ENCODE measurements at places on chromosomes 5 and 9.

GRCh38 chr5:134515801-134516200 is 9.7 kb upstream of the JADE2 start:
- no peak for DNase-seq

GRCh38 chr9:116580853-116581252 is 106.3 kb upstream of the TRIM32 start:
- DNase-seq, result no peak

DNA sequence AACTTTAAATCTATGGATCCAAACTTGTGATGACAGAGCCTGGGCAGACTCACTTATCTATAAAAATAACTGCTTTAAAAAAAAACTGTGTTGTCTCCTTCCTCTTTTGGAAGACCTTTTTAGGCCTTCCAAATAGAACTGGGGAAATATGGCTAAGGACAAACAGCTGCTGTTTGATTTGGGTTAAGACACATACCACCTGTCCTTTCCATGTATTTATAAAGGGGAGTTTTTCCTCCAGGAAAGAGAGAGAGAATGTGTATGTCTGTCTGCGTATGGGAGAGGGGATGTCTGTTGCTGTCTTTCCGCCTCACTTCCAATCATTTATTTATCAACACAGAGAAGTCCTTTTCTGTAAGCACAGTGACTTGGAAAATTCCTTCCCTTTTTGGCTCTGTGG is 2.8 kb downstream of the ARHGEF37 start:
- DNase-seq, result no peak

DNA sequence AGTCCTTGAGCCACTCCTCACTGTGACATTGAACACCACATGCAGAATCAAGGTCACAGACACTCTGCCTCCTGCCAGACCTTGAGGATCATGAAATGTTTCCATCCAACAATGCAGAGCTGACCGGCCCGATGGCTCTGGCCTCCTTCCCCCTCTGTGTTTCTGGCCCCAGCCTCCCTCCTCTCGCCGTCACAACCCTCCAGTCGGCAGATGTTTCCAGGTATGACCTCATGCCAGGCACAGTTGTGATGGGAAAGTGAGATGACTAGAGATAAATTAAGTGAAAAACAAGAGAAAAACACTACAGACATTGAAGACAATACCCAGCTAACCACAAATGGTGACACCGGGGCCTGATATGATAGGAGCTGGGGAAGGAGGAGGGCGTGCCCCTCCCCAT is 9.8 kb downstream of the NTNG2 start:
- DNase-seq, result no peak

DNA sequence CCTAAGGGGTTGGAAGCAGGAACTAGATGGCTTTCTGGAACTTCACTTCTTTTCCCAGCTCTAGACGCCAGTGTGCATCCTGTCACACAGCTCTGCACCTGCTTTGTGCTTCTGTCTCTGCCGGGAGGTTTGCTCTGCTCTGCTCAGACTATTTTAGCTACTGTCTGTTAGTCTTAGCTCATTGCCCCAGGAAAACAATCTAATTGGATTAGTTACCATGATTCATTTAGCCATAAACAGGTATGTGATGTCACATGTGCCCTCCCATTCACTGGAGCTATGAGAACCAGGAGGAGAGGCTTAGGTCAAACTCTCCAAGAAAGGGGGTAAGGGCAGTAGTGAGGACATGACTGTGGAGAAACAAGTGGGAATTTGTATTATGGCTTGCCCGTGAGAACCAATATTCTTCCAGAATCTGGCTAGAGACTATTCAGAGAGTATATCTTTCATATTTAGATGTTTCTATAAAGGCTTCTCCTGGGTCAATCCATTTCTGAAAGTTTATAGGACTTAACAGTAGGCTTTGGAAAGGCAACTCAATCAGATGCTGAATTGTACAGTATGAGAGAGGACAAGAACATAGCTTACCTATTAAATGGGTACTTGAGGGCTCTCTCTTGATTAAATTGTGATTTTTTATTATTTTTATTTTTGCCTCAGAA is 22.4 kb upstream of the NREP start:
- no peak for DNase-seq

GRCh38 chr9:124855944-124856765 is 2.9 kb downstream of the WDR38 start:
- peak; percentile 75 for DNase-seq

- peak; percentile 47 for DNase-seq
Measured at GRCh38 chr9:33082538-33083326, 6.3 kb upstream of the SMU1 start.

DNA sequence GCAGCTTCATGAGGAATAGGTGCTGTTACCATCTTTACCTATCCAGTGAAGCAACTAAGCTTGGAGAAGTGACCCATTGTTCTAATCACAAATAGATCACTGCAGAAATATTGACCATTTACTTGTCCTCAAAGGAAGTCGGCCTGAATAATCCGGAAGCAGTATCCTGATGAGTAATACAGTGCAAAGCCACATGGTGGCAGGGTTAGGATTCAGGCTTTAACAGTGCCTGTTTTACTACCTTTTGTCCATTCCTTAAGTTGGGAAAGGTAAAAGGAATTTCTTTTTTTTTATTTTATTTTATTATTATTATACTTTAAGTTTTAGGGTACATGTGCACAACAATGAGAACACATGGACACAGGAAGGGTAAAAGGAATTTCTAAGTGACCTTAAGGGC is 336.3 kb downstream of the KDM4C start:
- no peak for DNase-seq

- no peak for DNase-seq
Measured at GRCh38 chr5:144318460-144318859, 147.8 kb downstream of the KCTD16 start.

DNA sequence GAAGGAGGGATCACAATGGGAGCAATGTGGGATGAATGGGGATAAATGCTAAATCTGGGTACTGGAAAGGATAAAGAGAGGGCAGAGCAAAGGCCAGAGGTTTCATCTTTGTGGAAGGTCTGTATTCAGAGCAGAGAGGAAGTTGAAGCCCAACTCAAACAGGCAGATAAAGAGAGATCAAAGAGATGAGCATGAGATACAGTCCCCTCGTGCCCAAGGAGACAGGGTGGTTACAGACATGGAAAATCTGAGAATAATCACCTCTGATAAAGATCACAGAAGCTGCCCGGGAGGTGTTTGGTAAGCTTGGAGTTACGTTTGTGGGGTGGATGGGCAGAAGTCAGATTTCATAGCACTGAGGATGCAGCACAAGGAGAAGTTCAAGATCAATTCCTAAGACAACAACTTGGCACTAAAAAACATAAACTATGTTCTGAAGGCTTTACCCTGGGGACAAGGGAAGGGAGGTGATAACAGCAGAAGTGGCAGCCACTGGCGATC is 459 bp upstream of the ERAP2 start:
- peak; percentile 36 for DNase-seq

GRCh38 chr9:126925876-126926275 is 11.3 kb downstream of the RALGPS1 start:
- DNase-seq, result no peak

- DNase-seq, result no peak
Measured at GRCh38 chr5:134053314-134053839, 48.6 kb upstream of the VDAC1 start.

DNA sequence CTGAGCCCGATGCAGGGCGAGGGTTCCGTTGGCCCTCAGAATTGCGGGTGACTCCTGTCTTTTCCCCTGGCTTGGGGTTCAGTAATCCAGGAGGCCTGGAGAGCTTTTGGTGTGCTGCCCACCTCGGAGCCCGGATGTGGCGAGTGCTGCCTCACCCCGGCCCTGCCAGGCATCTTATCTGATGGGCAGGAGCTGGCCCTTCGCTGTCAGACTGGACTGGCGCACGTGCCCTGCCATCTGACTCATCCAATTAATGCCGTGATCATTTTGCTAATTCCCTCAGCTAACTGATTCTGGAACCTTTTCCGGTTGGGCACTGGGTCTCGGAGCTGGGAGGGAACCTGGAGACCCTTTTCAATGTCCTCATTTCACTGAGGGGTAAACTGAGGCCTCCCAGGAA is 34.6 kb downstream of the RXRA start:
- DNase-seq, result no peak

- no peak for DNase-seq
Measured at GRCh38 chr5:127003798-127004495, 26.4 kb downstream of the MARCHF3 start.

- no peak for DNase-seq
Measured at GRCh38 chr9:73824671-73825070, 672.5 kb upstream of the RORB start.

GRCh38 chr5:179870403-179870903 is 11.8 kb upstream of the MRNIP start:
- DNase-seq, result no peak

DNA sequence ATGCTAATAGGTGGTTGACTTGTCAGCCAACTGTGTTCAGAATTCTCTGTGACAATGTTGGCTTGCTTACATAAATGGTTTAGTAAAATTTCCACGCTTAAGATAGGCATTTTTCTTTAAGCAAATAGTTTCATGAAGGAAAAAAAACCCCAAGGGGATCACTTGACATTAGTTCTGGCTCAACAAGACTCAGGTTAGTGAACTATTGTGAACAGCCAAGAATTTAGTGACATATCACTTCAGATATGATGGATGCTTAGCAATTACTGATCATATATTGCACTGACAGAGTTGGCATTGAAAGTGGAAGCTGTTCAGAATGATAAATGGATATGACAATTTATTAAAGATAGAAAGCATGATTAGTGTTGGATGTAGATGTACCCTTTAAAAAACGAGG is 218.5 kb downstream of the TMEM232 start:
- no peak for DNase-seq

DNA sequence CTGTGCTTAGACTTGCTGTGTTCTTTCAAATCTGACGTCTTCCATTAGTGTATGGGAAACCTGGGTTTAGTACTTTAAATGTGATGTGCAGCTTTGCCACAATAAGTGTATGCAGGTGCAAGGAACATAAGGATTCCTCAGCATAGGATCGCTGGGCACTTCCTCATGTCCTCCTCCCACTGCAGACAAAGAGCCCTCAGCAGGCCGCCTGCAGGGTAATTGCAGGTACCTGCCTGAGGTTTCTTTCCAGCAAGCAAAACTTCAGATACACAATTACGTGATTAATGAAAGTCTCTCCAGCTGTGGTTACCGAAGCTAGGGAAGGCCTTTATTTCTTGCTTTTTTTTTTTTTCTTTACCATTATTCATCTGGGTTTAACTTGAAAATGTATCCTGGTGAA is 233.1 kb downstream of the RFK start:
- no peak for DNase-seq

DNA sequence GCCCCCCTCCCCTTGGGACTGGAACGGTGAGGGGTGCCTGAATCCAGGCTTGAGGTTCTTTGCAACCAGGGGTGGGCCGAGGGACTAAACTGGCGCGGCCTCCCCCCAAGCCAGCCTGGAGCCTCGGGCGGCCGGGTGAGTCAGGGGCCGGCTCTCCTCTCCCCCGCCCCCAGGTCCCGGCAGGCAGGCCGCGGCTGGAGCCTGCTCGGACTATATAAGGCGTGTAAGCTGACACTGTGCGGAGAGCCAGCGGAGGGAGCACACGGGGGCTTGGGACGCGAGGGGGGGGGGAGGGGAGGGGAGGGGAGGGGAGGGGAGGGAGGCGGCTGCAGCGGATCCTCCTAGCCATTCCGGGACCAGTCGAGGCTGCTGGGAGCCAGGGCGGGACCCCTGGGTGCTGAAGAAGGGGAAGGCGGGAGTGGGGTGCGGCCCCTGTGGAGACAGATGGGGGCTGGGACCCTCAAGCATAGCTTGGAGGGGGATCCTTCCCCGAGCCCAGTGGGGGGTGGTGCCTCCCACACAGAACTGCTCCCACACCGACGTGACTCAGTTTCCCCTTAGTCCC is 595 bp downstream of the PDLIM7 start:
- peak; percentile 86 for DNase-seq

GRCh38 chr9:135146766-135147473 is 59.5 kb downstream of the OLFM1 start:
- DNase-seq, result no peak

DNA sequence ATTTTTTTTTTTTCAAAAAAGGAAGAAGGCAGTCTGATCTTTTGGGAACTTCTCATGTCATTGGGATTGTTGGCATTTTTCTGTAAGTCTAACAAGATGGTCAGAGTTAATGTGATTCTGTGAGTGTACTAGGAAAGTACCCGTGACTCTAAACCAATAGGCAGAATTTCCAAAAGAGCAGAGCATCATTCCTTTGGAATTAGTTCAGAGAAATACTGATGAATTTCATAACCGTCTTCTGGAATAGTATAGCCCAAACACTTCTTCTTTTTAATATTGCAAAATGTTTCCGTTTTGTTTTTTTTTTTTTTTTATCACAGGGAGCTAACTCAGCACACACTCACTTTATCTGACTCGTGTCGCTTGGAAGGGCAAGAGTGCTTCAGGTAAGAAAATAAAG is 407.4 kb downstream of the DTWD2 start:
- DNase-seq, result no peak

DNA sequence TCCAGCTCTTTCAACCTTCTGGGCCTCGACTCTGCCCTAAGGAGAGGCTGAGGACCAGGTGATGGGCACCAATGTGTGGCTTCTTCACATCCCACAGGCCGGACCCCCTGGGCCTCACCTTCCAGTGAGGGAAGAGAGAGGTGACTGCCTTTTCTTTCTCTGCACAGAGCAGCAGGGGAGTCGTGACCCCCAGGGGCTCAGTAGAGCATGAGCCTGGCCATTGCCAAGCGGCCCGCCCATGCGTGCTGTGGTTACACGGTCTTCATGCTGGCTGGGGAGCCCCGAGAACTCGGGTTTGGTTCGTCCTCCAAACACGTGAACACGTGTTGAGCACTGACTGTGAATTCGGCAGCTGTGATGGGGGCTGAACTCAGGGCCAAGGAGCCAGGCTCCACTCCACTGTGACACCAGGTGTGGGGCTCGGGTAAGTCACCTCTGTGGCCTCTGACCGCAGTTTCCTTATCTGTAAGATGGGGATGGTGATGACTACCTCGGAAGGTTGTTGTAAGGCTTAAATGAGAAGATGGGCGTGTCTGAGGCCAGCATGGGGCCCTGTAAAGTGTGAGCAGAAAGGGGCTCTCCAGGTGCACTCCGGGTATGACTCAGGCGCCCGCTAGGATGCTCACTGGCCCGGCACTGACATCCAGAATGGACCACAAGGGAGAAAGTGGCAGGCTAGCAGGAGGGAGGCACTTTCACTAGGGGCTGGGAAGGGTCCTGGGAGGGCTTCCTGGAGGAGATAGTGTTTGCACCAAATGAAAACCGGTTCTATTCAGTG is 13.4 kb upstream of the GRHPR start:
- no peak for DNase-seq

GRCh38 chr5:2207416-2208238 is 324.9 kb upstream of the IRX4 start:
- DNase-seq, result peak; percentile 41

Data from NB4 (cell line).